ENCODE measurements at places on chromosomes 12 and 14.
A peak's percentile ranks its signal among the peaks of the same experiment; 100 is the strongest.

GRCh38 chr12:63095369-63095980 lies 55.5 kb downstream of the AVPR1A start:
- DNase-seq = no peak

DNA sequence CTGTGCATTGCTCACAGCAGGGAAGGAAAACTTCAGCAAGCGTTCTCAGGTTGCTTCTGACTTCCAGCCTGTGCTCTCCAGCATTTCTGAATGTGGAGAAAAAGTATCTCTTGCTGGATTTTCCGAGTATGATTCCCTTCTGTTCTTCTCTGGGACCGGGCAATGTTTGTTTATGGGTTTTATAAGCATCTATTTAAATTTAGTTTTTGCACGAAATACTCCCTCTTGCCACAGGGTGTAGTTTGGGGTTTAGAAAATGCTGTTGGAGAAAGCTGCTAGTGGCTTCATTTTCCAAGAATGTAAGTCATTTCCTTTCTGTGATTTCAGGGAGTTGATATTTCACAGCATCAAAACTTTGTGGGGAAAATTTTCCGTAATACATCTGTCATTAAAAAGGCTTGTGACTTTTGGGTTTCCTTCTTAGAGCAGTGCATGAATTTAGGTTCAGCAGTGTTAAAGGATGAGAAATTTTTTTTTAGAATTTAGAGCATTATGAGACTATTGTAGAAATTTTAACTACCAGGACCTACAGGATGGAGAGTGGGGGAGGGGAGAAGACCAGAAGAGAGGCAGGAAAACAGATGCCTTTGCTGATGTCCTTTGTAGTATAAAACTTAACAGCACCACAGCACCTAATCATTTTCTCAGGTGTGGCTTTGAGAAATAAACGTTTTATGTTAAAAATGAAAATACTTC lies 1.5 kb downstream of the FRMD6 start:
- DNase-seq = peak; percentile 17

DNA sequence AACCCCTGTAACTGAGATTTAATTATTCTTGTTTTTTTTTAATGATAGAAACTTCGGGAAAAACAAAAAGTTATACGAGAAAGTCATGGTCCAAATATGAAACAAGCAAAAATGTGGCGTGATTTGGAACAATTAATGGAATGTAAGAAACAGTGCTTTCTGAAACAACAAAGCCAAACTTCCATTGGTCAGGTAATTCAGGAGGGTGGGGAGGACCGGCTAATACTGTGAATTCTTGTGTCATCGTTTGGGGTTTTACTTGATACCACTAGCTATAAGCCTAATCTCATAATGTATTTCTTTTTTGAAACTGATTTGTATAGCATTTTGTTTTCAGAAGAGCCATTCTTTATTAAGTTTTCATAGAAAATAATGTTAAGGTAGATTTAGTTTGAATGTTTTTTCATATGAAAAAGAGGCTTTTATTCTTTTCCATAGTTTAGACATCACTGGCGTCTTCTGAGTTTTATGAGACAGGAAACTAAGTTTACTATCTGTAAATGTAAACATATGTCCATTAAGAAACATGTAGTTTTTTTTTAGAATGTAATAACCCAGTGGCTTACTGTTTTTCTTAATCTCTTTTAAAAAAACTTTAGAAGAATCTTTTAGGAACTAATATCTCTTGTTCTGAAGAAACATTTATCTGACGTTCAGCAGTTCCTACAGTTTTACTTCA lies 62.9 kb upstream of the ATP2A2 start:
- DNase-seq = no peak

GRCh38 chr12:123471374-123472068 lies 13.6 kb downstream of the SNRNP35 start:
- DNase-seq = peak; percentile 74

DNA sequence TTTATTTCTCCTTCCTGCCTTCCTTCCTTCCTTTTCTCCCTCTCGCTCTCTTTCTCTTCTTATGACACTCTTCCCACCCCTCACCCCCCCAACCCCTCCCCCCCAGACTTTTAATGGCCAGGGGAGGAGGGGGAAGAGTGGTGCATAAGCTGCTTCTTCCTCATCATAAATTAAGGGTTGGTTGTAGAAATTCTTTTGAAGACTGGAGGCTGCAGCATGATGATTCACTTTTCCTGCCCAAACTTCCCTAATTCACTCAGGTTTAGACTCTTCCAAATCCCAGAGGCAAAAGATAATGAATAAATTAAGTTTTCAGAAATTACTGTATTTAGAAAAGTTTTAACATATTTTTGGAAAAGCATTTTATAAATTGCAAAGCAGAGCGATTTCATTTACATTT lies 58.2 kb downstream of the GRIP1 start:
- no peak for DNase-seq

DNA sequence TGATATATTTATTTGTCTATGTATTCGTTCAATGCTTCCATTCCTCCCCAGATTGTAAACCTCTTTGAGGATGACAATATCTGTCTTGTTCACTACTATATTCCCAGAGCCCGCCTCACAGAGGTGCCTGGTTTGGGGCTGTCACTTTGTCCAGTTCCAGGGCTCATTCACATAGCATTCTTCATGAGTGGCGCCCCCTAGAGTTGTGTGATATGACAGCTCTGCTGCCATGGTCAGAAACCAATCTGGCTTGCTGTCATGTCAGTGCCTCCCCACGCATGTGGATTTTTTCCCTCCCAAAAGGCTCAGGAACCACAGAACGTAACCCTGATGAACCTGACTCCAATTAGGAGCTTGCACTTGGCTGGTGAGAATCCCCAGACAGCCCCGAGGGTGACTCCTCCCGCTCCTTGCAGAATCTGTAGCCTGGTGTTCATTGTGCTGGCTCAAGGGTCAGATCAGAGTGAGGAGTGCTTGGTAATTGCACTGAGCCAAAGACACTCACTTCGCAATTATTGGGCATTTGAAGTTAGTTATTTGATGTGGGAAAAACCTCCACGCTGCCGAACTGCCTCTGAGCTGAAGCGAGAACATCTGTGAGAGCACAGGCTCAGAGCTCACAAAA lies 145.5 kb downstream of the PTPN11 start:
- no peak for DNase-seq

DNA sequence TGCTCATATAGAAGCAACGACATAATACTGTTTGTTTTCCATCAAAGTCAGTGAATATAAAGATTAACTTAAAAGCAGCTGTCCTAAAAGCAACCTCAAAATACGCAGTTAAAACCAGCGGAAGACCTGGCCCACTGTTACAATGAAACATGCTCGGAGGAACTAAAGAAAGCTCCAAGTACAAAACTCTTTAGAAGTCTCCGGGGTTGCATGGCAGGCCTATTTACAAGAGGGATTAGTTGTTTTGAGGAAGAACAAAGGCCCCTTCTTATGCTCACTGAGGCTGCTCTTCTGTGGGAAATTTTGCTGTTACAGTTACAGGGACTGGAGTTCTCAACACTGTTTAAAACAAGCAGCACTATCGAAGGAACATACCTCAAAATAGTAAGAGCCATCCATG lies 75.9 kb upstream of the C12orf71 start:
- DNase-seq = no peak

DNA sequence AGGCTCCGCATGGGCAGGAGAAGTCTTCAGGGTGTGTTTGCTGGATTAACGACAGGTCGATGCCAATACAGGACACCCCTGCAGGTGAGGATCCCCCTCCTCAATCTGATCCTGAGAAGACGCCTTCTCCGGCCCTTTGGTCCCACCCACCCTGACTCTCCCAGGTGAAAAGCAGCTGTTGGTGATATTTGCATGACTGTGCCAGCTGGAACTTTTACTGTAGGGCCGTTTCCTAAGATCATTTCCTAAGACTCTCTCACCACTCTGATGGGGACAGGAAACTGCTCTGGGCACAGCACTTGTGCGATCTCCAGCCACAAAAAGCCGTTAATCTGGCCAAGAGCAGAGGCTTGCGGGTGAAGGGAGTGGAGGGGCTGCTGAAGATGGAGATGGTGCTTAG lies 16.8 kb upstream of the EIF5 start:
- DNase-seq = no peak

DNA sequence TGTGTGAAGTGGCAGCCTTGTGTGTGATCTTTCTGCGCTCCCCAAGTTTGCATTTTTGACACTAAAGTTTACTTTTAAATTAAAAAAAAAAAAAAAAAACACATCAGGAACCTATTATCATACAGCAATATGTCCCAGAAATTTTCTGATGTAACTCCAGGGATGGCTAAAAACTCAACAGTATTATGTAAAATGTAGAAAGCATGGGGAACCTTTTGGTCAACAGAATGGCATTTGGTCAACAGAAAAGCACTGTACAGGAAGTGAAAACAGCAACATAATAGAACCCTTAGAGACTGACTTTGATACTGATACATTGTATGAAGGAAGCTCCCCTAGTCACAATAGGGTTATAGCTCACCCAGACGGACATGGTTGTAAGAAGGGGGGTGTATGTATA lies 224.3 kb downstream of the ITPR2 start:
- peak; percentile 8 for DNase-seq

GRCh38 chr12:43824207-43824775 lies 11.6 kb upstream of the TMEM117 start:
- DNase-seq = no peak

DNA sequence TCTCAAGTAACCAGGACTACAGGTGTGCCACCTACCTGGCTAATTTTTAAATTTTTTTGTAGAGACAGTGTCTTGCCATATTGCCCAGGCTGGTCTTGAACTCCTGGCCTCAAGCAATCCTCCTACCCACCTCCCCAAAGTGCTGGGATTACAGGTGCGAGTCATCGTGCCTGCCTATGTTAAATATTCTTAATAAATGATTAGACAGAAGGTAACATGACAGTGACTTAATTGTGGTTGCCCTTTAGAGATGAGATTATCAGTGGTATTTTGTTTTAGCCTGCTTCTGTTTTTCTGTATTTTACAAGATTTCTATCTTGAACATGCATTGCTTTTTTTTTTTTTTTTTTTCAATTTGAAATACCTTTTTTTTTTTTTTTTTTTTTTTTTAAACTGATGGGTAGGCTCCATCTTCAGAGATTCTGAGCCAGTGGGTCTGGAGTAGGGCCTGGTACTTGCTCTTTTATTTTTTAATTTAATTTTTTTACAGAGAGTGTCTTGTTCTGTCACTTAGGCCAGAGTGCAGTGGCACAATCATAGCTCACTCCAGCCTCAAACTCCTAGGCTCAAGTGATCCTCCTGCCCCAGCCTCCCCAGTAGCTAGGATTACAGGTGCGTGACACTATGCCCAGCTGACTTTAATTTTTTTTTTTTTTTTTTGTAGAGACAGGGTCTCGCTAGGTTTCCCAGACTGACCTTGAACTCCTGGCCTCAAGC lies 88.4 kb downstream of the BORCS5 start:
- no peak for DNase-seq

GRCh38 chr12:76863005-76863670 lies 15.7 kb downstream of the CSRP2 start:
- peak; percentile 86 for DNase-seq

DNA sequence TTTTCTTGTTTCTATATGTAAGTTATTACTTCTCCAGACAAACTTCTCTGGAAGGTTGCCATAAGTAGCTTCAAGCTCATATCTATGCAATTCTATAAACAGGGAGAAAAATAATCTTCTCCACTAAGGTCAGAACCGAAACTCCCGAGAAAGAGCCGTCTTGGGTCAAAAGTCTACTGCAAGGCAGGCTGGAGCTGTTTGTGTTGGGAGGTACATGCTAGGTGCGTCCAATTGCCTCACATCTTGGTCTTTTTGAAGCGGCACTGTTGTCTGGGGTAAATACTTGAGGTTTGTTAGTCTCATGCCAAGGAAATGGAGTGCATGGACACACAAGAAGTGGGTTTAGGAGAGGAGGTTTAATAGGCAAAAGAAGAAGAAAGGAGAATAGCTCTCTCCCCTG lies 674.7 kb upstream of the TMEM132C start:
- no peak for DNase-seq

- peak; percentile 38 for DNase-seq
These were observed 2.2 kb upstream of the DCD start for GRCh38 chr12:54650409-54650808.

DNA sequence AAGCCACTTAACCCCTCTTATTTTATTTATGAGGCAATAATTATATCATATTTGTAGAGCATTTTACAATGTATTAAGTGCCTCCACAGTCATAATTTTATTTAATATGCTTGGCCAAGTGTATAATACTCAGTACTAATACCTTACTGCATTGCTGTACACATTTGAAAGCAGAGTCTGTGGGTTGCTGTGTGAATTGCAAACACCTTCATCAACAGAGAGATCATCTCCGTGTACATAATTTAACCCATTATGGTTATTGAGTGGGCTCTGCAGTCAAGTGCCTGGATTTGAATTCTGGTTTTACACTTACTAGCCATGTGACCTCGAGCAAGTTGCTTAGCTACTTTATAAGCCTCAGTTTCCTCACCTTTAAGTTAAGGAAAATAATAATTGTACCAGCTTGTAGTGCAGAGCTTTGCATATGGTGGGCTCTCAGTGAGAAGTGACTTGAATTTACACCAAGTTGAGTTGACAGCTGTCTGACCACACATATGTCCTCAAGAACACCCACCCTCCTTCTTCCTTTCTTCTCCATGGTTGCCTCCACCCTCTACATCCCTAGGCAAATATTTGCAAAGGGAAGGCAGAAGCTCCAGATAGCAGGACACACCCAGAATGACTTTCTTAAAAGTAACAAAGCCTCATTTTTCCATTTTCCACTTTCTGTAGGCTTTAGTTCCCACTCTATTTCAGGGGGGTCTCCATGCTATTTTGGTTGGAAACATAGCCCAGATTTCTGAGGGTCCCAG lies 12.3 kb downstream of the CRACR2A start:
- DNase-seq = no peak

GRCh38 chr14:58629281-58629680 lies 8.5 kb upstream of the DACT1 start:
- DNase-seq = no peak

GRCh38 chr14:92513204-92513965 lies at the start of gene RIN3:
TSS of gene RIN3 (plus strand) at chr14:92513781. CDS start at chr14:92513933, 152 bp downstream.
- DNase-seq = peak; percentile 58

DNA sequence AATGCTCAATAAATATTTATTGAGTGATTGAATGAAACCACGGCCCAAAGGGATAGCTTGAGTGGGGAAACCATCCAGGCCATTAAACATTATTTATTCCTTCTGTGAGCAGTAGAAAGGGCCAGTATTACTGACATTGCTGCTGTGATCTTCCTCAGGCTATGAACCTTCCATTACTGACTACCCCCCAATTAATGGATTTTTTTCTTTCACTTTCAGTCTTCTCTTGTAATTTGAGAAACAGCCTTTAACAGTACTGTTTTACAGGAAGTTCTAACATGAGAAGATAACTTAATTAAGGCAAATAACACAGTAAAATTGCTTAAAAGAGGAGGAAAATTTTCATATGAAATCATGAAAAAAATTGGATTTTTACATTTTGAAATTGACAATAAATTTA lies 629.5 kb downstream of the TRHDE start:
- DNase-seq = no peak

GRCh38 chr12:40010899-40011774 lies 94.7 kb downstream of the SLC2A13 start:
- peak; percentile 74 for DNase-seq

- DNase-seq = peak; percentile 12
These were observed 308.0 kb downstream of the SLC6A15 start for GRCh38 chr12:84604551-84604950.

GRCh38 chr12:48119834-48120195 lies 651 bp downstream of the PFKM start:
- DNase-seq = peak; percentile 30

- DNase-seq = no peak
These were observed 312.0 kb downstream of the KCNC2 start for GRCh38 chr12:74897425-74898211.

GRCh38 chr14:44941591-44941990 lies 20.2 kb downstream of the KLHL28 start:
- peak; percentile 27 for DNase-seq

GRCh38 chr14:70425354-70425753 lies 8.5 kb upstream of the SYNJ2BP start:
- DNase-seq = no peak
